ENCODE measurements at places on chromosomes 11 and 22. TPM values are rescaled to one million over a fixed set of nuclear protein-coding genes. Genes with fewer than 3 reads are reported as not detected.

Gene ZP1
- not detected for total RNA-seq

Gene NLRP14
- total RNA-seq, result not detected

Gene SLC15A3
- total RNA-seq, result 35.4 TPM

Gene RASSF10
- 0.26 TPM for total RNA-seq

Gene GAS2
- total RNA-seq, result 2.1 TPM

Gene OR51G2
- not detected for total RNA-seq

Gene NAT10
- total RNA-seq, result 33.6 TPM

Gene IL18
- total RNA-seq, result 11.1 TPM

Gene CBX7
- total RNA-seq, result 93.4 TPM

Gene NRGN
- total RNA-seq, result 33.2 TPM

Data from aorta (tissue), 5 donors.